NCI-H187 treated with DMSO at 0.1 percent for 48 hours (cell line): ENCODE measurements at places on chromosomes 1 and 21.

DNA sequence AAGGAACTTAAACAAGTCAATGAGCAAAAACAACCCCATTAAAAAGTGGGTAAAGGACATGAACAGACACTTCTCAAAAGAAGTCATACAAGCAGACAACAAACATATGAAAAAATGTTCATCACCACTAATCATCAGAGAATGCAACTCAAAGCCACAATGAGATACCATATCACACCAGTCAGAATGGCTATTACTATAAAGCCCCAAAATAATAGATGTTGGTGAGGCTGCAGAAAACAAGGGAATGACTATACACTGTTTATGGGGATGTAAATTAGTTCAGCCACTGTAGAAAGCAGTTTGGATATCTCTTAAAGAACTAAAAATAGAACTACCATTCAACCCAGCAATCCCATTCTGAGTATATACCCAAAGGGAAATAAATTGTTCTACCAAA lies 51.2 kb downstream of the MRPL39 start:
- DNase-seq: no peak

- no peak for DNase-seq
Measured at GRCh38 chr21:41877901-41878830, 978 bp downstream of the PRDM15 start.

- DNase-seq: no peak
Measured at GRCh38 chr1:200226268-200226968, 183.4 kb downstream of the ZNF281 start.

GRCh38 chr1:199759268-199759730 lies 268.2 kb upstream of the NR5A2 start:
- DNase-seq: no peak

- DNase-seq: no peak
Measured at GRCh38 chr1:208090388-208091301, 153.5 kb downstream of the PLXNA2 start.

DNA sequence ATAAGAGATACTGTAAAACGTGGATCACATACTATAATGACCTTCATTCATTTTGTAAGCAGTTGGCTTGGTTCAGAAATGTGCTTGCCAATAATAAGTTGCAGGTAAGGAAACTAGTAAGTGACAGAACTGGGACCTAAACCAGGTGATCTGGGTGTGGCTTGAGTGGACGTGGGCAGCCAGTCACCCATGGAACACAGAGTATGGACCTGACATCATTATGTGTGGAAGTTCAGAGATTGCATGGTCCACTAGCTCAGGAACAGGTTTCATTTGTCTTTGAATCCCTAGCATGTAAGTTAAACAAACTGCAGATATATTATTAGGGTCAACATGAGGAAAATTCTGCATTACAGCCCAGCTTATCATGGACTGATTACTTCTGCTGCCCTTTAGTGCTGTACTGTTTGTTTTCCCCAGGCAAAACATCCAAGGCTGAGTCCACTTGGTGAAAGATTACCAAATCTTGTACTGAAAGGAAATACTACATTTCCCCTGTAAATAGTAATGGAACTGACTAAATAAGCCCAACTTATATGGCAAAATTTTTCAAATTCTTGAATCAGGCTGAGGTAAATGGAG lies 327.3 kb upstream of the SGIP1 start:
- DNase-seq: no peak

DNA sequence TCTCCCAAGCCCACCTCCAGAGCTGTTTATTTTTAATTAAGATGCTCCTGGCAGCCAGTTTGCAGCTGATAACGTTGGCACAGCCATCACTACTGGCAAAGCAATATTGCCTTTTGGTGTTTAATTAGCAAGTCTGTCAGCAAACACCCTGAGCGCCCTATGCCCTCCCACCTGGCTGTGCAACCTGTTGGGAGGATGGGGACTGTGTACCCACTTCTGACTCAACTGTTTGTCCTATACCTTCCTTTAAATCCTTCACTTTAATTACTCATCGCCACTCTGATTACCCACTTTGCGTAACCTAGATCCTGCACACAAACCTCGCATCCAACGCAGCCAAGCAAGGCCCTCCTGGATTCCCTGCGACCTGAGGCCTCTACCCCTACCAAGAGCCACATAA lies 67.1 kb downstream of the BCAR3 start:
- DNase-seq: no peak

DNA sequence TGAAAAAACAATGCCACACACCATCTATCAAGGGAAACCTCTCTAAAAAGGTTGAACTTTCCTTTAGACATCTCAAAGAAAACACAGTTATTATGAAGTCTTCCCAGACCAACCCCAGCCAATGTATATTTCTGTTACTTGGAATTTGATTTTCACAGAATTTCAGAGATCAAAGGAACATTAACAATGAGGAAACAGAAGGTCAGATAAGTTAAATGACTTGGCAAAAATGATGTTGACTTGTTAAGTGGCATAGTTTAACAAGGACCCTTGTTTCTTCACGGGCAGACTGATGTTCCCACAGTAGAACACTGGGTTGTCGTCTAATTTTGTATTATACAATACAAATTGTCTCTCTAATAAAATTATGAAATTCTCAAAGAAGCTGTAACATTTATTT lies 29.0 kb downstream of the NME7 start:
- no peak for DNase-seq

GRCh38 chr1:231776010-231776756 lies 149.6 kb downstream of the DISC1 start:
- no peak for DNase-seq

DNA sequence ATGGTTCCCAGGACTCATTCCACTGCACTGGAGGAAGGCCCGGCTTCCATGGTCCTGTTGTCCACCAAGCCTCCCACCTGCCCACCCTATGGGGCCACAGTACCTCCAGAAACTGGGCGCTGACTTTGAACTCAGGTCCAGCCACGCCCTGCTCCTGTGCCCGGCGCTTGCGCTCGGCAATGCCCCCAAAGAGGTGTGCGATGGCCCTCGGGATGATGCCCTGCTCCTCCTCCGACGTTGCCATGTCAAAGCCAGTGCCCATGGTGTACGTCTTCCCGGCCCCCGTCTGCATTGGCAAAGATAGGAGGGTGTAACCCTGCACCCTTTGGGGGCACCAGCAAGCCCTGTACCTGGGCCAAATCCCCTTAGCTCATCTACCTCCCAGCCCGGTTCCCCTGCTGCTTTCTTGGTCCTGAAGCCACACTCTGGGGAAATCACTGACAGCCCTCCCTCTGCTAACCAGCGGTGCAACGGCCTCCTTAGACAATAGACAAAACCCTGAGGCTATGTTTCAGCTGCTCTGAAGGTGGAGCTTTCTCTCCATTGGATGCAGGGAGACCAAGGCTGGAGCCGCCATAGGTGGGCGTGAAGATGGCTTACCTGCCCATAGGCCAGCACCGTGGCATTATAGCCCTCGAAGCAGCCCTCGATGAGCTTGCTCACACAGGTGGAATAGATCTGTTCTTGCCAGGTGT lies 14.7 kb downstream of the KIF21B start:
- no peak for DNase-seq

DNA sequence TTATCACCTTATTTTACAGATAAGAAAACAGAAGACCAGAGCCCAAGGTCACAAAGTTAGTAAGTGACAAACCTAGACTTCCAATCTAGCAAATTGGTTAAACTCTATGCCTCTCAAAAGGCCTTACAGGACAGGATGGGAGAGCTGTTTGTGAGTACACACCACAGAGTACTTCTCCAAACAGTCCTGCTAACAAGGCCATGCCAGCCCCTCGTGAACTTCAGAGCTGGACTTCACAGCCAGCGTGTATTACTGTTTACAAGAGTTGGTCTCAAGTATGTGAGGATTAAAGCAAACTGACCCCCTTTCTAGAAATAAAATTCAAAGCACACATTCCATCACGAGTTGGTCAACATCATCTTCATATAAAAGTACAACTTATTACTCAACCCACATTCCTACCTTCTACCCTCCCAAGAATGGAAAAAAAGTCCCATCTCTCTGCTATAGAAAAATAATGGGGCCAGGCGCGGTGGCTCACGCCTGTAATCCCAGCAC lies 19.8 kb upstream of the UBR4 start:
- DNase-seq: no peak

GRCh38 chr1:79124756-79125155 lies 118.2 kb upstream of the ADGRL4 start:
- no peak for DNase-seq

DNA sequence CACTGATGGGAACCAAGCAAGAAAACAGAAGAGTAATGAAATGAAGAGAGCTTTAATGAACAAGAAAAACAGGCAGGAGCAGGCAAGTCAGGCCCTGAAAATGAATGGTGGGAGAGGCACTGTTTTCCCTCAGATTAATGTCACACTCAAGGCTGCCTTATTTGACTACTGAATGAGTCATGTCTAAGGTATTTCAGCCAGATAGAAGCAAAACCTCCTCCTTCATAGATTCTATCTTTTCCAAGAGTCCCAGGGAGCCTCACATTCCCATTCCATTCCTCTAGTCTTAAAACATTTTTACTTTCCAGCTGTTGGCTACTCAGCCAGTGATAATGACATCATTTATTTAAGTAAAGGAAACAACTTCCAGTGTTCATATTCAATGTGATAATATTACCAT lies 228.4 kb upstream of the NRIP1 start:
- no peak for DNase-seq

GRCh38 chr1:194062526-194062925 lies 876.1 kb upstream of the B3GALT2 start:
- no peak for DNase-seq

DNA sequence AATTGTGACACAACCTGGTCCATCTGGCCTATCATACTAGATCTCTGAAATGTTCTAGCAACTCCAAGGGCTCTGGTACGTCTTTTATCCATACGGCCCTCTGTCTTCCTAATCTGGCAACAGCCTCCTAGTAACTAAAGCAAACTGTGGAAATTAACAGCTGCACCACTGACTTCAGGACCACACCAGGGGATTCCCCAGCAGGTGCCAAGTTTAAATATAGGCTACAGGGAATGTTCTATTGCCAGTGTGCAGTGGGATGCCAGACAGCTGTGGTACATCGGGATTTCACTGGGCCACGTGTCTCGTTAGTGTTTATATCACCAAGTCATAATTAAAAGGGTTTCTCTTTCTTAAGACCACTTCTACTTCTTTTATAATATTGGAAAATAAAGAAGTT lies 94.3 kb downstream of the RGS2 start:
- no peak for DNase-seq

DNA sequence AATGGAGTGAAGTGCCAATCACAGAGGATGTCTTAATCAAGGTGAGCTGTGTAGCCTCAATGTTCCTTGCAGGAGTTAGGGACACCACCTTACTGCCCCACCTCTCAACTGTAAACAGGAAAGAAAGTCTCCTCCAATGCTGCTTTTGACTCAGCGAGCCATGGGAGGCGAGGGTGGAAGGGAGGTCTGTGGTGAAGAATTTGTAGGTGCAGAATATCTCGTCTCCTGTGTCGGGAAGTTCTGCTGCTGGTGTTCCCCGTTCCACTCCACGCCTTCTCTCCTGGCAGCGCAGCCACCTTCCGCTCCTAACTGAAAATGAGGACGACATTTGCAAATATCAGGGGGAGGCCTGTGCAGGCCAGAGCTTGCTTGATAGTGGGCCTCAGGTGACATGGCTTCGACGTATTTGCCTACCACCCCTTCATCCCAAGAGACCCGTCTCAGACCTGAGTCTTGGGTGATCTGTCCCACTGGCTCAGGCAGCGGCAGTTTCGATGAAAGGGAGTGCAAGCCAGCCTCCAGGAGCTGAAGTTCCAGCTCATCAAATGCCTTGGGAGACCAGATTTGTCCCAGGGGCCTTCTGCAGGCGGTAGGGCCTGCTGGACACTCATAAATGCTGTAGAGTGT lies 368.3 kb upstream of the C1orf174 start:
- no peak for DNase-seq

- DNase-seq: no peak
Measured at GRCh38 chr1:201326710-201327109, 43.4 kb downstream of the PKP1 start.

GRCh38 chr1:154623358-154623757 lies 15.4 kb upstream of the ADAR start:
- no peak for DNase-seq

DNA sequence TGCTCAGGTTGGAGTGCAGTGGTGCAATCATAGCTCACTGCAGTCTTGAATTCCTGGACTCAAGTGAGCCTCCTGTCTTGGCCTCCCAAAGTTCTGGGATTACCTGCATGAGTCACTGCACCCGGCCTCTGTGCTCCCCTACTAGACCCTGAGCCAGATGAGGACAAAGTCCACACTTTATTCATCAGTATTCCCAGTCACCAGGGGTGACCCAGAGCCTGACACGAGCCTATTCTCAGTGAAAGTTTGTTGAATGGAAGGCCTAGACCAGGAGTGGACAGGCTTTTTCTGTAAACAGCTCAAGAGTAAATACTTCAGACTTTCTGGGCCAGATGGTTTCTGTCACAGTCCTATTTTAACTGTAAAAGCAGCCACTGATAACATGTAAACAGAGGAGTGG lies 68.2 kb downstream of the MAB21L3 start:
- DNase-seq: no peak

- DNase-seq: no peak
Measured at GRCh38 chr1:182340233-182341058, 51.1 kb downstream of the GLUL start.

DNA sequence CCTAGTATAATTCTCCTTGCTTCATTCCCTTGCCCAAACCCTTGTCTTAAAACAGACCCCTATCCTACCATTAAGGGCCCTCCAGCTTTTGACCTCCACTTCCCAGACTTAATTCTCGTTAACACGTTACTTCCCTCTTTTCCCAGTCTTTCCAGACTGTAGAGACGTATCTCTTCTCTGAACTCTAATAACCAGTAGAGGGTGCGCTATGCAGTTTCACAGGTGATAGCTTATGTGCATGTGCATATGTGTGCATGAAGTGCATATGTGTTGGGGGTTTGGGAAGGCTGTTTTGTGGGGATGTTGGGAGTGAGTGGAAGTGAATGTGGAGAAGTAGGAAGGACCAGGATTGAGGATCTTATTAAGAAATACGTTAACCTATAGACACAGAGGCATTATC lies 78.1 kb upstream of the CCDC190 start:
- DNase-seq: no peak

GRCh38 chr1:113072141-113072756 lies 749 bp upstream of the LRIG2 start:
- no peak for DNase-seq

DNA sequence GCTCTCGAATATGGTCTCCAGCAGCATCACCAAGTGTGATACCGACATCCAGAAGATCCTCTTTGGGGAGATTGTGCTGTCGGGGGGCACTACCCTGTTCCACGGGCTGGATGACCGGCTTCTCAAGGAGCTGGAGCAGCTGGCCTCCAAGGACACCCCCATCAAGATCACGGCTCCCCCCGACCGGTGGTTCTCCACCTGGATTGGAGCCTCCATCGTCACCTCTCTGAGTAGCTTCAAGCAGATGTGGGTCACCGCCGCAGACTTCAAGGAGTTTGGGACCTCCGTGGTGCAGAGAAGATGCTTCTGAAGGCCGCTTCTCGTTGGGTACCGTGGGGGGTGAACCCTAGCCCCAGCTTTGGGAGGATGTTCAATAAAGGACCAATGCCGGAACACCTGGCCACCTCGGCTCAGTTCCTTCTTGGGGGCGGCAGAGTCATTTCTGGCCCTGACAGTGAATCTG lies 1.3 kb downstream of the ACTRT2 start:
- DNase-seq: no peak

- no peak for DNase-seq
Measured at GRCh38 chr1:175383239-175383638, 190.7 kb upstream of the KIAA0040 start.

GRCh38 chr1:95309031-95309471 lies 75.0 kb downstream of the RWDD3 start:
- DNase-seq: no peak
